ENCODE measurements at places on chromosomes 6 and 20. TPM values are rescaled to one million over a fixed set of nuclear protein-coding genes. Genes with fewer than 3 reads are reported as not detected.

CD24 gene
- 0.27 TPM for total RNA-seq

PET117 gene
- 21.9 TPM for total RNA-seq

GABBR1 gene
- total RNA-seq, result 7.2 TPM

SLC17A2 gene
- not detected for total RNA-seq

GRCh38 chr6:51844336-51844735, 243.1 kb downstream of the PKHD1 start:
- DNase-seq, result no peak

GRCh38 chr6:169251822-169252504, 1.7 kb downstream of the THBS2 start:
- no peak for DNase-seq

DNA sequence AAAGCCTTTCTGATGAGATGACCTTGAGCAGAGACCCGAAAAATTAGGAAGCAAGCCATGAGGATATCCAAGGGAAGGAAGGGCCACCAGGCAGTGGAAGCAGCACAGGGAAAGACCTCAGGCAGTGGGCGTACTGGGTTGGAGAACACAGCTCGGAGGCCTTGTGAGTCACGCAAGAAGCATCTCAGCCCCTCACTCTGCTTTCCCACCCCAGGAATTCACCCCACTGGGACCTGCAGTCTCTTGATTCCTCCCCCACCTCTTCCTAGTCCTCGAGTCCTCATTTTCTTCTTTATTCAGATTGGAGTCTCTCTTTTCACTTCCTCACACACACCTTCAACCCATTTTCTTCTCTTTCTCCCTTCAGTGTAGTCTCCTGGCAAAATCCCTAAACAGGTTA, 27.0 kb downstream of the RPRD1B start:
- no peak for DNase-seq

- DNase-seq, result no peak
These were observed 88.3 kb upstream of the CCDC28A start for GRCh38 chr6:138685257-138685656.

GRCh38 chr6:137722749-137723272, 144.2 kb upstream of the TNFAIP3 start:
- DNase-seq, result no peak

DNA sequence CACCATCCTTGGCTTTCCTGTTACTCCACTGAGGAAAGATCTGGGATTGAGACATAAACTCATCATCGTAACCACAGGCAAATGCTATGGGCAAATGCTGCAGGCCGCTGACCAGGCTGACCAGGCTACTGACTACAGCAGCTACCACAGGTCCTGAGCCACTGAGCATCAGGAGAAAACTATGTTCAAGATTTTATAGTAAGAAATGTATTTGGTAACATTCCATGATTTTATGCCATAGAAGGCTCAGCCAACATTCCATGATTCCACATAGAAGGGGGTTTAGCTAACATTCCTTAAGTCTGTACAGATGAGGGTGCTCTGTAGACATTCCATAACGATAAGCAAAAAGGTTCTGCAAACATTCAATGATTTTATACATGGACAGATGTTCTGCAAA, 16.1 kb upstream of the B4GALT5 start:
- DNase-seq, result no peak

- no peak for DNase-seq
These were observed 39.8 kb downstream of the MAP3K7 start for GRCh38 chr6:90547079-90547478.

DNA sequence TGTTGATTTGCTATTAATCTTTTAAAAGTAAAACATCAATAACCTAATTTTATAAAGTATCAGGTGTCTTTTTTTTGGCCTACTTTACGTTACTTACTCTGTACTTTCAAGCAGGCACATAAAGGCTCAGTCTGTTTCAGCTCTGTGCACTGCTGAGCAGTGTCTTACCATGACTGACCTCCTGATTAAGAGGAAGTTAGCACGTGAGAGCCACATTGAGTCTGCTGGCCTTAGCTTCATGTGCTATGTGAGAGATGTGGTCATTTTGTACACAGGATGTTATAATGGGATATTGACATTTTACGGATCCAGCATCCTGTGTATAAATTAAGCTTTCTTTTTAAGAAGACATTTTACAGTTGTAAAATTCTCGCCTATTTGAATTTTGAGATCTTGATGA, 31.9 kb downstream of the ARID1B start:
- DNase-seq, result no peak

Measured in activated naive CD8-positive, alpha-beta T cell treated with anti-CD3 and anti-CD28 coated beads for 36 hours (primary cell).